Stimulated activated naive B cell treated with anti-CD40 and anti-IgM and Interleukin-4, amounts not matched to agents 10 μg/mL and 1 μg/mL and 100 μg/mL, for 72 hours (primary cell): ENCODE measurements at places on chromosomes 6 and 20.

- DNase-seq = no peak
These were observed 102.8 kb downstream of the ATXN1 start for GRCh38 chr6:16658348-16659034.

DNA sequence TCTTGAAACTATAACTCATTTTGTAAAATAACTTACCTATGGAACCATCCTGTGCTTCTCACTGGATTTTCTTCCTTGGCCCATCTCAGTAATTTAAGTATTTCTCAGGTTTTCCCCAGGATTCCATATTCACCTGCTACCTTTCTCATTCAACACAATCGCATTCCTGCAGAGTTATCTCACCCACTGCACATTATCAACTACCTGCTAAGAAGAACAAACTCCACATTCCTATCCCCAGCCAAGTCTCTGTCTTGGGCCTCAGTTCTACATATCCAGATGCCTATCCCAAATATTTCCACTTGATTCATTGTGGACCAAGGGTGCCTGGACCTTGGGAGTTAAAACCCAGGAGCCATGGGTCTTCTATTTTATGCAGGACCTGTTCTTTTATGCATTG lies 60.2 kb upstream of the KCNQ5 start:
- DNase-seq = no peak

DNA sequence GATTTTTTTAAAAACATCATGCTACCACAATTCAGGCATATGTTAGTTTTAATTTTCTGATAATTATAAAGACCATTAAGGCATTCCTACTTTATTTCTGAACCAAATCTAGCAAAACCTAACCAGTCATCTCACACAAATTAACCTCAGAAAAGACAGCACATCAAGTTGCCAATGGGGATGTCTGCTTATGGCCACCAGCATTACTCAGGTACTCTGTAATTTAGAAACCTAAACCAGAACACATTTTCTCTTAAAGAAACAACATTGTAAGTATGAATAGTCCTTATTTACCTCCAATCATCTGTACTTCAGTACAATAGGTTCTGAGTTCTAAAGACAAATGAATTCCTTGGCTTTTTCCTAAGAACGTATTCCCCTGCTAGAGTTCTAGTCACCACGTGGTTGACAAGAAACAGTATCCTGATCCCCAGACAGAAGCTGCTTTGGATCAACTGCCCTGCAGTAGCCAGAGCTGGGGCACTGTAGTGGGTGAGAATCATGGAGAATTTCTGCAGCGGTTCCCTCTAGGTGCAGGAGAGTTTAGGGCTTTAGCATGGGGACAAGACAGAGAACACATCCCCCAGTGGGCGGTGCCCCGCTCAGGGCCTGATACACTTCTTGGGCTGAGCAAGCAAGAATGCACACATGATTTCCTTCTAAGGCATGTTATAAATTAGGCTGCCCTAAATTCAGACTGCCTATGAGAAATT lies 15.4 kb downstream of the GCLC start:
- no peak for DNase-seq

- DNase-seq = peak; percentile 11
These were observed 219.8 kb upstream of the ARID1B start for GRCh38 chr6:156557251-156557910.

GRCh38 chr6:7173843-7174503 lies 66.2 kb downstream of the RREB1 start:
- no peak for DNase-seq

DNA sequence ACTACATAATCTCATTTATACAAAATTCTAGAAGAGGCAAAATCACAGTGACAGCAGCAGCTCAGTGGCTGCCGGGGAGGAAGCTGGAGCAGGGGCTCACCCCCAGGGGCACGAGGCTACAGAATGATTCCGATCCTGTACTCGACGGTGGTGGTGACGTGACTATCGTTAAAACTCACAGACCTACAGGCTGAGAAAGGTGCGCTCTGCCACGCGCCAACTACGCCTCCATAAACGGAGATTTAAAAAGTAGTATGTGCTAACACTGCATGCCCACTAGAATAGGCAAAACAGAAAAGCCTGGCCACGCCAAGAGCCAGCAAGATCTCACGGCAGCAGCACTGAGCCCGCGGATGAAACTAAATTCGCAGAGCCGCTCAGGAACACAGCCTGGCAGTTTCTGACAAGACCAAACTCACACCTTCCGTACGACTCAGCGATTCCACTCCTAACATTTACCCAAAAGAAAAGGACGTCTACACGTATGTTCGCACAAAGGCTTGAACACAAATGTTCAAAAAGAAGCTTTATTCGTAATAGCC lies 25.2 kb downstream of the TAF4 start:
- no peak for DNase-seq

GRCh38 chr6:135227758-135228157 lies 46.6 kb downstream of the MYB start:
- DNase-seq = no peak

DNA sequence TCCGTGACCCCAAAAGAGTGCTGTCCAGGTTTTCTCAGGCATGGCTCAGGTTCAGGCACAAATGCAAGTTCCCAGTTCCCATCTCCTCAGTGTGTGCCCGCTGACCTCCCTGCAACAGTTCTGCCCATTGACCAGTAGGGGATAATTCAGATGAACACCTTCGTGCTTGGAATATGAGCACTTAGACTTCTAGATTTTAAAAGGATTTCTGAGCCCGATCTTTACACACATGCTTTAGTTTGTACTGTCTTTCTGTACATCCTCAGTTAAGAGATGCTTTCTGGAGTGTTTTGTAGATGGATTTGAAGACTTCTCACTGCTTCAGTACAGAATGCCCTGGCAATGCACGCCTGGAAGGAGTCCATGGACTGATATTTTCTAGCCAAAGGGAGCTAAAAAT lies 239.6 kb upstream of the PLCB4 start:
- no peak for DNase-seq

GRCh38 chr20:42432496-42433334 lies 757.0 kb downstream of the PTPRT start:
- no peak for DNase-seq

GRCh38 chr20:32387252-32387651 lies 29.1 kb downstream of the ASXL1 start:
- no peak for DNase-seq

DNA sequence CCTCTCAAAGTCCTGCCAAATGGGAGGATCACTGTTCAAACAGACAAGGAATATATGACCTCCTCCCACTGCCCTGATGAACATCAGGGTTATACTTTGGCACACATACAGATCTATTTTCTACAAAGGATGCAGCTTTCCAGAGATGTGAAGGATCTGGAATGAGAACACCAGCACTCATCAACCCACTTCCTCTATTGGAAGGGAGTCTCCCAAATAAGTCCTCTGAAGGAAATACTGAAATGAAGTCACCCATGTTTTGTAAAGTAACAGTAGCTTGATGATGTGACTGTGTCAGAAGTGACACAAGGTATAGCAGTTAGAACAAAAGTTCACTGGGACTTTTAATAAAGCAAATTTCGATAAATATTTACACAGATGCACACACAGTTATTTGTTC lies 104.9 kb downstream of the OGFRL1 start:
- DNase-seq = no peak

DNA sequence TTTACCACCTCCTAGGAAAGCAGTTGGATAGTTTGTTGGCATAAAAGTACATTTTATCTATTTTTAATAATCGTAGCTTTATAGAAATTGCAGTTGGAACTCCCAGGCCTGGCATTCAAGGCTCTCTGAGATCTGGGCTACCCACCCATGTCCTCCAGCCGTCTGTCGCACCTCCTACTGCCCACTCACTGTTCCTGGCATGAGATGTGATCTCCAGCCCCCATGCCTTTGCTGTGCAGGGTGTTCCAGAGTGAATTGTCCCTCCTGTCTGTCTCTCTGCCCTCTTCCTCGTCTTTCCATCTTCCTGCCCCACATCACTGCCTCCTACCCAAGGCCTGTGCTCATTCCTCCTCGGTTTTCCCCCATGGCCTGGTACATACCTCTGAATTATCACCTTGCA lies 50.7 kb downstream of the PTPN1 start:
- no peak for DNase-seq

DNA sequence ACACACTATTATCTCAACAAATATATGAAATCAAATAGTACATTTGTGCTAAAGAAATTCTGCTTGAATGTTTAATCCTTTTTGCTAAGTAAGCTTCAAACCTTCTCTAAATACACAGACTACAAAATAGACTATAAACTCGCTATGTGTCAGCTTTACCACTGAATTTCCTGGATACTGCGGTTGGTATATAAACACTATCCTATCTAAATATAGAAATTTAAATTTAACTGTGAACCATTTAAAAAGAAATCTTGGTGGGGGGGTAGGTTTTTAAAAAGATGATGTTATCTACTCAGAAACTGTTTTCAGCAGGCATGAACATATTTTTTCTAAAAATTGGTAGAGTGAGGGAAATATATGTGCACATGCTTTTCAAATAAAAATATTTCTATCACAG lies 306.5 kb upstream of the RUNX2 start:
- DNase-seq = no peak

DNA sequence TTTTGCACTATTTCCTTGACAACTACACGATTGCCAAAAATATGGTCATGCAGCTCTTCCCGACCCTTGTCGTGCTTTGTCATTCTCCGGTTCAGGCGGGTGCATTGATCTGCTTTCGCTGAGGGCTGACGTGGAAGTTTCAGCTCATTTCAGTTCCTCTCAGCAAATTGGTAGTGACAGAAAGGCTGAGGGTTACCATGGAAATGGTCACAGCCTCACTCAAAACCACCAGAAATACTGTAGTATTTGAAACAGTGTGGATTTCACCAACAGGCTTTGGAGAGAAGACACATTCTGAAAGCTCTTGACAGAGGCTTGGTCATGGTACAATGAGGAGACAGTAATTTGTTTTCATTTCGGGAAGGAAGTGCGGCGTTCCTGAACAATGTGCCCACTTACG lies 99.7 kb upstream of the EXOC2 start:
- DNase-seq = no peak

GRCh38 chr6:116106146-116106545 lies 5.5 kb downstream of the NT5DC1 start:
- no peak for DNase-seq

GRCh38 chr6:87907521-87907920 lies 140.1 kb upstream of the SPACA1 start:
- DNase-seq = no peak

DNA sequence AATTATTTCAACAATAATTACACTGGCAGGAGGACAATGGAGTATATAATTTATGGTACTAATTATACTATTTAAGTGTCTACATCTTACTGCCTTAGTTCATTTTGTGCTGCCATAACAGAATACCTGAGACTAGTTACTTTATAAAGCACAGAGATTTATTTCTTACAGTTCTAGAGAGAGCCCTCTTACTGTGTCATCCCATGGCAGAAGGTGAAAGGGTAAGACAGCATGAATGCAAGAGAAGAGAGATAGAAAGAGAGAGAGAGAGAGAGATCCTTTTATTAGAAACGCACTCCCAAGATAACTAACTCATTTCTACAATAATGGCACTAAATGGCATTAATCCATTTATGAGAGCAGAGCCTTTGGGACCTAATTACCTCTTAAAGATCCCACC lies 314.7 kb downstream of the EPM2A start:
- DNase-seq = no peak

GRCh38 chr6:169991031-169991390 lies 239.6 kb downstream of the ERMARD start:
- DNase-seq = no peak

DNA sequence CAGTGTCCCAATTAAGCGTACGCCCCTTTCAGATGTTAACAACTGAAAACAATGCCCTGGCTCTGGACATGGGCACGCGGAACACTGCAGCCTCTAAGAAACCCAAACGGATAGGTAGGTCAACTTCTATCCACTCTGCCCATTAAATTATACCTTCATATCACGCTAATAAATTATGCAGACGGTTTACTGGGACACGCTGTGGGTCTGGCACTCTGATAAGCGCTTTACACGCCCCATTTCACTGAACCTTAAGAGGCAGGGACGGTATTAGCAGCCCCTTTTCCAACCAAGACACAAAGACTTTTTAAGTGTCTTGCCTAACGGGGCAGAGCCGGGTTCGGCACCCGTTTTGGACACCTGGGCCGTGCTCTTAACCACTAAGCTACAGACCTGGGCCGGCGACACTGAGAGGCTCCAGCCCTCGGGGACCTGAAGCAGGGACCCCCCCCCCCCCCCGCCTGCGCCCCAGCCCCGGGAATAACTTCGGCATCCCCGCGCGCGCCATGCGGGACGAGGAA lies 744 bp downstream of the STAU1 start:
- DNase-seq = no peak

GRCh38 chr6:140202964-140203515 lies 828.6 kb upstream of the CITED2 start:
- DNase-seq = no peak
